ENCODE measurements at places on chromosomes 2 and 18.

DNA sequence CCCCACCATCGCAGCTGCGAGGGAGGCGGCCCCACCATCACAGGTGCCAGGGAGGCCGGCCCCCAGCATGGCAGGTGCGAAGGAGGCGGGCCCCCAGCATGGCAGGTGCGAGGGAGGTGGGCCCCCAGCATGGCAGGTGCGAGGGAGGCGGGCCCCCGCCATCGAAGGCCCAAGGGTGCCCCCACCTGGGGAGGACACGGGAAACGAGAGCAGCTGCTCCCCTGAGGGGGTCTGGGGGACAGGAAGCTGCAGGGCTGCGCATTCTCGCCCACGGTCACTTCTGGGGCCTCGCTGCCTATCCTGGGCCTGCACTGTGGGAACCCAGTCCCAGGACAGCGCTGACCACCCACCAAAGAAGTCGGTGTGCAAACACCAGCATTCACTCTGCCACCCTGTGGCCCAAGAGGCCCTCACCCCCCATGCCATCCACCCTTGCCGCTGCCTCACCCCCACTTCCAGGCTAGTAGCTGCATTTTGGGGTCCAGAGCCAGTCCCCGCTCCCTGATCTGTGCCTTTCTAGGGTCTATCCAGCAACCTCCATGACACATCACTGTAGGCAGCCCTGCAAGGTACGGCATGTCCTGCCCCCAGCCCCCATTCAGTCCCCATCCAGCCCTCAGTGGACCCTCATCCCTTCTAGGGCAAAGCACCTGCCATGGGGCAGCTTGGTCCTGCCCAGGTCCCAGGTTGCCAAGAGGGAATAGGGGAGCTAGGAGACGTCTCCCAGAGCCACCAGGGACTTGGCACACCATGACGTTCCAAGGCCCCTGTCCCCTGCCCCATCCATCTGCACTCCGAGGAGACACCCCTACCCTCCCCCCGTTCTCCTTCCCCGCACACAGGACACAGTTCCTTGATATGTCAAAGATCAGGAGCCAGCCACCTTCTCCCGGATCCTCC lies 24.0 kb upstream of the GPC1 start:
- DNase-seq, result peak; percentile 49

GRCh38 chr2:172819943-172820342 lies 84.3 kb downstream of the RAPGEF4 start:
- no peak for DNase-seq

DNA sequence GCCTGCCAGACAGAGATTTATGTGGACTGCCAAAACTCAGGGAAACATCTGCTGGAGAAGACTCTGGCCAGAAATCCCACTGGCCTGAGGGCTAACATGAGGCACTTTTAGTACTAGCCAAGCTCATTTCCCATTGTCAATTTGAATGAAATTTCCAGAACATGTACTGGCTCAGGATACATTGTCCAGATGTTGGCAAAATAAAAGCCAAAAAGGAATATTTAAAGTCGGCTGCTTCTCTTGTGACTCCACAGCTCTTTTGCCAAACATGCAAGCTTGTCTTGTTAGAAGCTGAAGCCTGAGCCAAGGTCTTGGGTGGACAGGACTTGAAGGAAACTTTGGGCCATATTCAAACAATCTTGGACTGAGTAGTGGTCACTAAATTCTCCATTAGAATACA lies 215.5 kb downstream of the NCKAP5 start:
- DNase-seq, result no peak

- no peak for DNase-seq
These were observed 216.8 kb downstream of the VAPA start for GRCh38 chr18:10130606-10131005.

GRCh38 chr2:217027414-217027813 lies 167.6 kb upstream of the TNP1 start:
- no peak for DNase-seq

- DNase-seq, result no peak
These were observed 247.1 kb upstream of the UBE2E3 start for GRCh38 chr2:180733330-180733729.

GRCh38 chr2:109016376-109016775 lies 27.4 kb upstream of the EDAR start:
- no peak for DNase-seq

GRCh38 chr2:39805936-39806608 lies 27.0 kb upstream of the THUMPD2 start:
- DNase-seq, result no peak

DNA sequence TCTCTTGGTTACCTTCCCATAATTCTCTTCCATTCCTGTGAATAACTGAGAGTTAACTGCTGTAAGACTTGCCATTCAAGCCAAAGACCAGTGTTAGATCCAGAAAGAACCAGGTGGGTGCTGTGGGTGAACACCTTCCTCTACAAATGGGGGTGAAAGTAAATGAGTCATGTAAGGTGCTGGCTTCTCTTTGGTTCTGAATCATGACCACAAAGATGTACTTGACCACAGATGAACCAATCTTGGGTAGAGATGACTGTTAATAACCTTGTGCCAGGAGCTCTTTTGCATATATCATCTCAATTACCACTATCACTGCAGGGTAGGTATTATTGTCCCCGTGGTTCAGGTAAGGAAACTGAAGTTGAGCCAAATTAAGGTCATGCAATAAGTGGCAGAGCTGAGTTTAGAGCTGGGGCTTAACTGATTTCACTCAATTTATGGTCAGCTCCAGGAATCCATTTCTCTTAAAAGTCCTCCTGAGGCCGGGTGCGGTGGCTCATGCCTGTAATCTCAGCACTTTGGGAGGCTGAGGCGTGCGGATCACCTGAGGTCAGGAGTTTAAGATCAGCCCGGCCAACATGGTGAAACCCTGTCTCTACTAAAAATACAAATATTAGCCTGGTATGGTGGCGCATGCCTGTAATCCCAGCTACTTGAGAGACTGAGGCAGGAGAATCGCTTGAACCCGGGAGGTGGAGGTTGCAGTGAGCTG lies 244.9 kb upstream of the CXCR4 start:
- no peak for DNase-seq

GRCh38 chr2:157245846-157246764 lies 11.4 kb upstream of the GALNT5 start:
- DNase-seq, result no peak

DNA sequence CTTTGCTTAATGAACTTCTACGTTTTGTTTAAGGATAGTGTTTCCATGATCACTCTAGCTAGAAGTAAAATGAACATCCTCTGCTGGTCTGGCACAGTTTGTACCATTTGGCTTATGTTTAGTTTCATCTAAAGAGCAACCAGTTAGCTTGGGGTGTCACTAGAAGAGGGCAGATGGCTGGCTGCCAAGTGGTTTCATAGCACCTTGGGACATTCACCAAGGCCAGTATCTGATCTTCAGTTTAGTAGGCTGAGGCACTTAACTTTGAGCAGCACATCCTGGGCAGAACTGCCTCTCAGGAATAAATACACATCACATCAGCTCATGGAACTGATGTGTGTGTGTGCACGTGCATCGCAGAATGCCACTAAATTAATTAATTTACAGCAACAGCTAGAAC lies 68.4 kb downstream of the NXPH2 start:
- no peak for DNase-seq

- peak; percentile 50 for DNase-seq
These were observed 16.3 kb upstream of the KCNG2 start for GRCh38 chr18:79781331-79781941.

- no peak for DNase-seq
These were observed 86.5 kb downstream of the TANC1 start for GRCh38 chr2:159054985-159055384.

- no peak for DNase-seq
These were observed 36.4 kb upstream of the PCBP1 start for GRCh38 chr2:70050631-70051425.

GRCh38 chr2:74198461-74199274 lies at the start of gene MTHFD2:
MTHFD2 (plus strand) TSS chr2:74198615; CDS start chr2:74198642, 27 bp downstream.
- DNase-seq, result peak; percentile 95

DNA sequence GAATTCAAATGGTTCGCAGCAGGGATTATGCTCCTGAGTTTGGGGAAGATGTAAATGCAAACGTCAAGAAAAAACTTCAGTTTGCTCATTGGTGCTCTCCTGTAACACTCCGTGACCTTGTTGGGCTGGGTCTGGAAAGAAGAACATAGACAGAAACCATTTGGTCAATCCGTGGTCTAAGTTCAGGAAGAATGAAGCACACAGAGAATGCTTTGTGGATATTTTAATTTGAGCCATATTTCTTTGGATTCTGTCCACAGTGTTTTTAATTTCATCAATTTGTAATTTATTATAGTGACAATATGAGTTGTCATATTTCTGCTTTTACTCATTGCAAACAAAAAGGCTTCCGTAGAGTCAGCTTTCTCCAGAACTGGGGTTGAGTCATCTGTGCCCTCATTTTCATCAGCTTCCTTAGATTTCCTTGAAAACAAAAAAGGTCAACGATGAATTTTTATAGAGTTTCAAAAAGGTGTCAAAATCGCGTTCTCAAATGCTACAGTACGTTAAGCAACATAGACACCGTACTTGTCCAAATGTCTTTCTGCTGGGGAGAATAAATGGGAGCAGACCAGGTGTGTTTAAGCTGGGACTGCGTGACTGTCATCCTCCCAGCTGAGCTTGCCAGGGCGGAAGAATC lies 606.4 kb downstream of the RNF144A start:
- no peak for DNase-seq

DNA sequence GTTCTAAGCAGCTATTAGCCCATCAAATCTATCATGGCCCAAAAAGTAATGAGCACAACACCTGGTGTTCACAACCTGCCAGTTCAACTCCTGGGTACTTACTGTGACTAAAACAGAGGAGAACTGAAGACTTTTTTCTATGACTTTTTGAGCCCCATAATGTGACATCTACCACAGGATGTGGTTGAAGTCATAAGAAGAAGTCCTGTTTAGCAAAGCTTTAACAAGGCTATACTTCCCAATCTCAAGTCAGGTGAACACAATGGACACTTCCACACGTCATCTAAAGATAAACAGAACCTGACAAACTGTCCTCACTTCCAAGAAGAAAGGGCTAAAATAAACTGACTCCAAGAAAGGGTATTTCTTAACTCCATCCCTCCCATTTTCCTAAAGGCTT lies 138.8 kb downstream of the ATAD2B start:
- DNase-seq, result no peak

DNA sequence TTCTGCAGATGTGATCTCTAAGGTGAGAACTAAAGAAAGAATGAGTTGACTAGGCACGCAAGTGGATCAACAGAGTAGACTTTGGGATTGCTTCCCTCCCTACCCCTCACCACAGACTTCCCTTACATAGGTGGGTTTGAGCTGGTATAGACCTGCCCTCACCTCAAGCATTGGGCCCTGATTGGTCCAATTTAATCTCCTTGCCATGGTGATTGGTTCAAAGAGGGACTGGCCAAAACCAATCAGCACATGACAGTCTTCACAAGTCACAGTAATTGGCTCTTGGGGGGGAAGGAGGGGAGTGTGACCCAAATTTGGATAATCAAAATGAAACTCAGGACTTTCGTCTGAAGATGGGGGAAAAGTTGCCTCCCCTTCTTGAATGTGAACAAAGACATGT lies 36.6 kb upstream of the LNPK start:
- no peak for DNase-seq

DNA sequence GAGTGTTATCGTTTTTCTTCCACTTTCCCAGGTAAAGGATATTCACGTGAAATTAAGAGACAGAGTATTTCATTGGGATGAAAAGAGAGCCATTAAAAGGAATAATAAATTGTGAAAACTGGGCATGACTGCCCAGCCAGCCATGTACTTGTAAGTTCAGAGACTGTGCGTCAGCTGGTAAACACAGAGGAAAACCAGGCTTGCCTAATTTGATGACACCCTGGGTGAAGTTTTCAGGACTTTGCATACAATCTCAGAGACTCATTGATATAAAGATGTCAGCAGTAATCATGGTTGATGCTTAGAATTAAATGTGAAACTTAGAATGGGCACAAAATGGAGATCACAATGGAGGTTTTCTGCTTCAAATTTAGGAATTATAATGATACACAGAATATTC lies 153.5 kb upstream of the ZEB2 start:
- DNase-seq, result no peak

DNA sequence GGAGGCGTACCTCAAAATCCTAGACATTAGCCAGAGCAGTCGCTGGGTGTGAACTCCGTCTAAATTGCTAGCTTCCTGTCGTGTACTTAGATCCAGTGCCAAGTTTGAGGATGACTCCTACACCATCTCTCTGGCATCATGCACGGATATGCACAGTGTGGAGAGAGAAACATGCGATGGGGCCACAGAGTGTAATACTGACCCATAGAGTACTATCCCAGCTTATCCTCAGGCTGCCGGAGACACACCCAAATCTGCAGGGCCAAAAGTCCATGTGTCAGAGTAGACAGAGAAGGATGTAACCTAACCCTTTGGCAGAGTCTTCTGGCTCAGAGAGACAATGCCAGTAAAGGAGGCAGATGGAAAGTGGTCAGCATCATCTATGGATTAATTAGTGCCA lies 84.2 kb downstream of the ARL4C start:
- DNase-seq, result no peak

DNA sequence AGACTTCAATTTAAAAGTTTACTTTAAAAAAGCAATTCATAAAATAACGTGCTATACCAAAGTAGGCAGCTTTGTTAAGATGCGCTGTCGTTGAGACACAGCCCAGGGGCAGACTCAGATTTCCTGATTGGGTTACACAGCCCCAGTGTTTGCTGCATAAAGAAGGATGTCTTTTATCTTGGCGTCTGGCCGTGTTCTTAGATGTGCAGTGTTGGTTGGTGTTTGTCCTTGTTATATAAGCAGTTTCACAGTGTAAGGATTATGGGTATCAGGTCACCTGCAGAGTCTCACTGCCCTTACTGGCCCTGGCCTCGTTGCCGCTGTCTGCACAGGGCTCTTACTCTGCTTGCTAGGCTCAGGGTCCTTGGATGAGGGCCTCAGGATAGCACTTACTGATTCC lies 108.5 kb downstream of the WDSUB1 start:
- no peak for DNase-seq

DNA sequence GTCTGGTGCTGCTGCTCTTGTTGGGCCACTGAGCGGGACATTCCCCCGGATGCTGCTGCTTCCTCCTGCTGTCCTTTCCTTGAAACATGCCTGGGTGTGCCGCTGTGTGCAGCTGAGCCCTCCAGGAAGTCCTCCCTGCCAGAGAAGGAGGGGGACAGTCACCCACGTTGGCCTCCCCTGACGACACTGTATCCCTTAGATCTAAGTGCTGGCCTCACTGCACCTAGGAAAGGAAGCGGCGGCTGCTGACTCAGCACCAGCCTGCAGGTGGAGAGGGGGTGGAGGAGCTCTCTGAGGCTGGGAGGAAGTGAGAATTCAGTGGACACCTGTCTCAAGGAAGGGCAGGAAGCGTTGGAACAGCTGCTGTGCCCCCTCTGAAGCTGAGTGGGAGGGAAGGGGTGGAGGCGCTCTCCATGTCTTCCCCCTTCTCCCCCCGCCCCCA lies 239.8 kb downstream of the HAUS1 start:
- DNase-seq, result peak; percentile 65

GRCh38 chr2:212897296-212897695 lies 254.1 kb downstream of the IKZF2 start:
- no peak for DNase-seq

GRCh38 chr2:139424101-139424500 lies 643.9 kb upstream of the NXPH2 start:
- no peak for DNase-seq

DNA sequence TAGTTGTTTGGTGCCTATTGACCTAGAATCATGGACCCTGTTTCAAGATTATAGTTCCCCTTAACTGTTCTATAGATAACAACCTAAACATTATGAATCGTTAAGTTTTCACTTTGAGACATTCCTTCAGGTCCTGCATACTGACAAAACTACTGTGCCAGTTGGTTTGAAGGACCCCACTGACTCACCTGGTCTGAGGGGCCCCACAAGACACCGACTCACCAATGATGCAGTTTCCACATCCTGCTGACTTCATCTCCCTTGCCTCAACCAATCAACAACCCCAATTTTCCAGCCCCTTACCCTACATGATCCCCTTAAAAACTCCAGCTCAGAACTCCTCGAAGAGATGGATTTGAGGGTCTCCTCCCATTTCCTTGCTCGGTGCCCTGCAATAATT lies 89.6 kb upstream of the CCDC141 start:
- no peak for DNase-seq

Data from upper lobe of right lung (tissue), 1 donor.